ENCODE measurements at places on chromosomes 4 and X.

DNA sequence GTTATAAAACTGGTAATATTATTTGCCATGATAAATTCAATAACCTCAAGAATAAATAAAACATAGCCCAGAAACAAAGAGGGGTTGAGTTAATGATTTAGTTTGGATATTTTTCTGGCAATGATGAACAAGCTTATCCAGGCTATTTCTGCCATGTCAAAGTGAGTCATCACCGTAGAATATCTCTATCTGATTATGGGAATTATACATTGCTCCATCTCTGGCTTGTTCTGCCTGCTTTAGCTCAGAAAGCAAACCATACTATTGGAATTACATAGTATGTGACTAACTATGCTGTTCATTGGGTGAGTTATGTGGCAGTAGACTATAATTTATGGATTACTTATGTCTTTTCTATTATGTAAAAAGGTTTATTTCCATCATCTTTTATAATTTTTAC, 680.1 kb upstream of the AADAT start:
- DNase-seq, result no peak

GRCh38 chr4:15295421-15296162, 132.2 kb upstream of the C1QTNF7 start:
- no peak for DNase-seq

GRCh38 chrX:48938721-48939425, 18.5 kb downstream of the OTUD5 start:
- peak; percentile 85 for DNase-seq

DNA sequence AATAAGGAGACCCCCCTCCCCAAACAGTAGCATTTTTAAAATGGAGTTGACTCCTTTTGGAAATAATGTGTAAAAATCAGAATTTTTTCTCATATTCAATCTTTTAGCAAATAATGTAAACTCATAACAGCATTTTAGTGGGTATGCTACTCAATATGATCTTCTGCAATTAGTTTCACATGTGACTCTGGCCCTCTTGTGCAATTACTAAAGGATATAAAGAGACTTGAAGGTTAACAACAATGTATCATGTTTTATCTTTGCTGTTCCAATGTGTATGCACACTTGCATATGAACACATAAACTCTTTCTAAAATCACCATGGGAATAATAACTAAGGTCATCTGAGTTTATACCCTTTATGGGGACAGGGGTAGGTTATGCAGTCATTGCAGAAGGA, 39.9 kb upstream of the RXFP1 start:
- DNase-seq, result no peak

DNA sequence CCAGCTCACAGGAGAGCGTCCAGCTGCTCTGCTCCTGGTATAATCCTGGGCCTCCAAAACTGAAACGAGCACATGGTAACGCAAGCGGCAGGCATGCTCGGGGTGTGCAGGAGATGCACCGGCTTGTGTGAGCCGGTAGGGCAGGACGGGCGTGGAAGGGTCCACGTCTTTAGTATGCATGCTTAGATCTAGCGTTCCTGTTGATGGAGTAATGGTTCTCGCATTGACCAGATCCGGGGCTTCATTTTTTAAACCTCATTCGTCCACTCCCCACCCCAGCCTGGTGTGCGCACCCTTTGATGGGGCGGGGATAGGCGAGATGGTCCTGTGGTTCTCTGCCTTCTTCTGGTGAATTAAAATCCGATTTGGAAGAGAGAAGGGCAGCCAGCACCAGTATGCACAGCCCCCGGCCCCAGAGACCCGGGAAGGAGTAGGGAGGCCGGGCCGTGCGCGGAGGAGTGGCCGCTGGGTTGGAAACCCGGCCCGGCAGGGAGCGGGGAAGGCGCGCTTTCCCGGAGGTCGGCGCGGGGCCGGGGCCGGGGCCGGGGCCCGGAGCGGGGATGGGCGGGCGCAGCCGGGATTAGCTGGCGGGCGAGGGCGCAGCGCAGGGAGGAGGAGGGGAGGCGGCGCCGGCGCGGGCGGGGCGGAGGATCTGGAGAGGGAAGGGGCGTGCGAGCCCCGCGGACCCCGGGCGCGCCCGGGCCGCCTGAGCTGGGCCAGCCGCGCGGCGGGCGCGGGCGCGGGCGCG, 39.9 kb downstream of the FAM149A start:
- no peak for DNase-seq

DNA sequence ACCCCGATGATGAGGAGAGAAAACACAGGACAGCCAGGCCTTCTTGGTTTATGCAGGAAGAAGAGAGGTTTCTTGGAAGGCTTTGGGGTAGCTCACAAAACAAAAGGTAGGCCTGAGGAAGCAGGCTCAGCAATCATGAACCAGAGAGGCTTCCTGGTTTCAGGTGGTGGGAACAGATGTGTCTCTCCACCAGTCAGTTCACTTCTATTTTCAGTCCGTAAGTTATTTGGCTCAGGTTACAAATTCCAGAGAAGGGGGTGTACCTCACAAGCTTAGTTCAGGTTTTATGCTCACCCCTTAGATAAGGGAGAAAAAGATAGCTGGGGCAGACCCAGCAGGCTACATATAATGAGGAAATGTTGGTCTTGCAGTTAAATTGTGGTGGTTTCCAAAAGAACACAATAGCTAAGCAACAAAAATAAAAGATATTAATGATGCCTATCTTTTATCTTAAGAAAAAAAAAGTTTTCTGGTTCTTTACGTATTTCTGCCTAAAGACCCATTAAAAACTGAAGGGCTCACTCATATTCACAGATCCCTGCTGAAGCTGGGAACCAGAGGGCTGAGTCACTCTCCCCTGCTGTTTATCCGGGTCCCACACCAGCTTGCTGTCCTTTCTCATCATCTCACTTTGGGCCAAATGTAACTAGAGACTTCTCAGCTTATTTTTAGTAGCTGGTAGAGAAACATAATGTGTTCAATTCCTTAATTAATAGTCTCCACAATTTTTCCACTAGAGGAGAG, 177.0 kb downstream of the CAMK2D start:
- DNase-seq, result no peak

DNA sequence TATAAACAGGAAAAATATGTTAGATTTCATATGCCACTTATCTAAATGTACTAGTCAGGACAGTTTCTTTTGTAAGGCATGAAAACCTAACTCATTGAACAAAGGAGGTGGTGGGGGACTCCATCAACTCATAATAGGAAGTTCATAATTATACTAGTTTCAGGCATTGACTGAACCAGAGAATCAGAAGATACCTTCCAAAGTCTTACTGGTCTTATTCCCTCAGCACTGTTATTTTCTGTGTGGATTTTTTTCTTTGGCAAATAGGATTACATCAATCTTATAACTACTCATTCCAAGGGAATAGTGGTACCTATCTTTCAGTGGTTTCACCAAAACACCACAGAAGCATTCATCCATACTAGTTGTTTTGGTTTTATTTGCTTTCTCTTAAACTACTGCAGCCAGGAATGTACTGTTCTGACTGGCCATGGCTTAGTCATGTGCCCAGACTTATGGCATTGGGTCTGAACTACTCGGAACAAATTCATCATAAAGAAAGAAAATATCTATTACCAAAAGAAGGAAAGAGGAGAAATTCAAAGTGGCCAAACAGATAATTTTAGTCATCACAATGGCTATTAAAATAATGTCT, 273.9 kb downstream of the ARAP2 start:
- DNase-seq, result no peak

GRCh38 chr4:151792995-151793394, 32.2 kb upstream of the GATB start:
- no peak for DNase-seq

GRCh38 chrX:443536-444210, 57.0 kb upstream of the PPP2R3B start:
- no peak for DNase-seq

DNA sequence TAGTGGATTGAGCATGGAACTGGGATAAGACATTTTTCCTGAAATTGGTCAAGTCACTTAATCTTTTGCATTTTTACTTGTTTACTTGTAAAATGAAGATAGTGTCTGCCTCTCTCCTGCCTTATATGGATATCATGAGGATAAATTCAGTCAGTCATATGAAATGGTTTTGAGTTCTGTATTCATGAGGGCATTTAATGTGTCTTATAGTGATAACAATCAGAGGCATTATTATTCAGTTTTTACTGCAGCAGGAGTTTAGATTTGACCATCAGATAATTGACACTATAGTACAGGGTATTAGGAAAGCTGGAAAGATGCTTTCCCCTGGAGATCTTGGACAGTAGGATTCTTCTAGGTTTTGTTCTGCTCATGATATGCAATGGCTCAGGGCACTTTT, 26.0 kb downstream of the NPNT start:
- DNase-seq, result no peak

DNA sequence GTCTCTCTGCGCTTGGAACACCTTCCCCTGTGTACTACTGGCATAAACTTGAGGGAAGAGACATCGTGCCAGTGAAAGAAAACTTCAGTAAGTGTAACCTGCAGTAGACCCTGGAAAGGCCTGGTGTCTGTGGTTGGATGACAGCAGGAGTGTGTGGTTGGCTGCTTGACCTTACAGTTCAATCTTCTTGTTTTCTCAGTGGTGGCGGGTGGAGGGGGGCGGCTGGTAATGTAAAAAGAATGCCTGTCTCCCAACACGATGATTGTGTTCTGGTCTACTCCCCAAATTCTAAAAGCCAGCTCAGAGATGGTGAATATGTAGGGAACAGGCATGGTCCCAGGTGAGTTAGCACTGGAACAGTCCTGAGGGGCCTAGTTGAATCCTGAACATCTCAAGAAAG, 18.6 kb downstream of the PSMD10 start:
- no peak for DNase-seq

- peak; percentile 84 for DNase-seq
Measured at GRCh38 chr4:185209031-185209851, at the start of gene SNX25. TSS of gene SNX25 (plus strand) at chr4:185209598. CDS start at chr4:185209827, 229 bp downstream.

DNA sequence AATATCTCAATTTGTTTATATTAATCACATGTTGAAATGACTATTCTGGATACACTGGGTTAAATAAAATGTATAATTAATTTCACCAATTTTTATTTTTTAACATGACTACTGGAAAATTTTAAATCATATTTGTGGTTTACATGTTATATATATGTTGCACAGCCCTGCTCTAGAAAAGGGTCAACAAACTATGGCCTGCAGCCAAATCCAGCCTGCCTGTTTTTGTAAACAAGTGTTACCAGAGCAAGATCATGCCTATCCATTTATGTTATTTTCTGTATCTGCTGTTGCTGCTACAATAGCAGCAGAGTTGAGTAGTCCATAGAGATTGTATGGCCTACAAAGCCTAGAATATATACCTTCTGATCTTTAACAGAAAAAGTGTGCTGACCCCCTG, 1.2 kb downstream of the TCEANC start:
- no peak for DNase-seq

DNA sequence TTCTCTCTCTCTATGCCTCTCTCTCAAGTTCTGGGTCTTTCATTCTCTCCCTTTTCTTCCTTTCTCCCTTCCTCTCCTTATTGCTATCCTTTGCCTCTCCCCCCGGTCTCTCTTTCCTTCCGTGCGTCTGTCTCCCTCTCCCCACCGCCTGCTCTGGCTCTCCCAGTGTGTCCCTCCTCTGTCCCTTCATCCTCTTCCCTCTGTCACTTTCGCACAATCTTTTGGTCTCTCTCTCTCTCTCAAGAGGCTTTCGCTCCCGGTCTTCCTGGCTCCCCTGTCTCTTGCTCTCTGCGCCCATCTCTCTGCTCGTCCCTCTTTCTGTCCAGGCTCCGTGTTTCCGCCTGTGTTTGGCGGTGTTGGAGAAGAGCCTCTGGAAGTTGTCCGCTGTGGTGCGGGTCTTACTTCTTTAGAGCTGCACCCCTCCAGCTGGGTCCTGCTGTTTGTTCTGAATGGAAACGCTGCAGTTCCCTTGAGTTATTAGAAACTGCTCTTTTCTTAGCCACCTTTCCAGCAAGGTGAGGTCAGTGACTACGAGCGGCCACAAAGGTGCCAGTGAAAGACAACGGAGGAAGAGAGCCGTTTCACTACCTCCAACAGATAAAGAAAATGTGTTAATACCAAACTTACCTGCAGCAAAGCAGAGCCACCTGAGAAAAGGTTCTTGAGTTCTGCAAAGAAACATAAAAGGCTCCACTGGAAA, 1.1 kb downstream of the BMPR1B start:
- DNase-seq, result no peak

DNA sequence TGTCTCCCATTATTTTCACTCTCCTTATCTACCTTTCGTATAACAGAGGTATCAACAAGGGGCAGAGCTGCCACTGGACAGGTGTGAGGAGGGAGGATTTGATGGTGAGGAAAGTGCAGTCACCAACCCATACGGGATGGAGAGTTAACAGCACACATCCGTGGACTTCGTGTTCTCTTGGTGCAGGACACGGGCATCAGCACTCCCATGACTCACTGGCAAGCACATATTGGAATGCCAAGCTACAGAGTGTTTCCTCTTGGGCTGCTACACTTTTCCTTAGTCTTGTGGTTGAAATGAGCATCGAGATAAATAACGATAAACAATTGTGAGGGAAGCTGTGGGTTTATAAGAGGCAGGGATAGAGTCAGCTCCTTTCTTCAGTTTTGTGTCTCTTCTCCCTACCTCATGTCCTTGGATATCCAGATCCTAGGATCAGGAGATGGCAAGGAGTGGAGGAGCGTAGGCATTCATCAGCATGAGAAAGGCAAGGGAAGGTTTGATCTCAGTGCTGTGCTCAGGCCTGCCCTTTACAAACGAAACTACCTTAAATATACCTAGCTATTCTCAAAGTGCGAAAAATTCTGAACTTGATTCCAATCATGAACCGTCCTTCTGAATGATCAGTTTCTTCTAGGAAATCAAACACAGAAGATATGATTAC, 96.3 kb downstream of the ZNF827 start:
- no peak for DNase-seq

DNA sequence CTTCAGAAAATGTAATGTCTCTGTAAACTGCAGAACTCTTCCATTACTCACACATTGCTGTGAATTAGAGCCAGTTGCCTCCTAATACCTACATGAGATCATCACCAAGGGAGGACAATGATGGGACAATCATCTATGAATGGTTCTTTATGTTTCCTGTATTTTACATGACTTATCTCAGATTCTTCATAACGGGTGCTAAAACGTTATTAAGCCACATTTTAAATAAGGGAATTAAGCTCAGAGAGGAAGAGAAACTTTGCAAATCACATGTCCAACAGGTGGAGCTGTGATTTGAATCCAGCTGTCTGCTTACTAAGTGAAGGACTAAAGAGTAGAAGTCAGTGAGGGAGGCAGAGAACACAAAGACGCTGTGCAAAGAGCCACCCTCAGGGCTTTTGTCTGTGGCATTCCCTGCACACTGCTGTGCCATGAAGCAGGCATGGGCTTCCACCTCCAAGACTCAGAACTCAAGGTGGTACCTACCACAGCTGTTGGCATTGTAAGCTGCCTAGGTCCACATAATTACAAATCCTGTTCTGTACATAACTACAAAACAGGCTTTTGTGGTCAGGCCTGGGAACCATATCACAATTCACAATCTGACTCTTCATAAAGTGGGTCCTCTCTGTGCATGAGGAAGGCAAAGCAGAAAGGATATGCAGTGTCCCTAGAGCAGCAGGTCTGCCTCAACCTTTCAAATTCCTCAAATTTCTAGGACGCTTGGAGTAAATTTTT, 12.8 kb downstream of the TBC1D9 start:
- no peak for DNase-seq

- no peak for DNase-seq
Measured at GRCh38 chr4:12231098-12231497, 802.4 kb upstream of the HS3ST1 start.

- no peak for DNase-seq
Measured at GRCh38 chr4:60897415-60897814, 302.7 kb upstream of the ADGRL3 start.
